ENCODE measurements at places on chromosomes 1 and 21. TPM values are rescaled to one million over a fixed set of nuclear protein-coding genes. Genes with fewer than 3 reads are reported as not detected.

Gene ANGPTL7
- total RNA-seq, result 19.4 TPM

Gene UBXN10
- total RNA-seq, result 0.68 TPM

Gene CFAP107
- total RNA-seq, result not detected

Gene RGS8
- total RNA-seq, result not detected

- DNase-seq, result no peak
Measured at GRCh38 chr1:51898090-51898734, 19.7 kb upstream of the NRDC start.

- no peak for DNase-seq
Measured at GRCh38 chr1:116325922-116326321, 47.1 kb upstream of the ATP1A1 start.
